Hematopoietic multipotent progenitor cell (in vitro differentiated cells): ENCODE measurements at places on chromosomes 4 and X.
A peak's percentile ranks its signal among the peaks of the same experiment; 100 is the strongest.

DNA sequence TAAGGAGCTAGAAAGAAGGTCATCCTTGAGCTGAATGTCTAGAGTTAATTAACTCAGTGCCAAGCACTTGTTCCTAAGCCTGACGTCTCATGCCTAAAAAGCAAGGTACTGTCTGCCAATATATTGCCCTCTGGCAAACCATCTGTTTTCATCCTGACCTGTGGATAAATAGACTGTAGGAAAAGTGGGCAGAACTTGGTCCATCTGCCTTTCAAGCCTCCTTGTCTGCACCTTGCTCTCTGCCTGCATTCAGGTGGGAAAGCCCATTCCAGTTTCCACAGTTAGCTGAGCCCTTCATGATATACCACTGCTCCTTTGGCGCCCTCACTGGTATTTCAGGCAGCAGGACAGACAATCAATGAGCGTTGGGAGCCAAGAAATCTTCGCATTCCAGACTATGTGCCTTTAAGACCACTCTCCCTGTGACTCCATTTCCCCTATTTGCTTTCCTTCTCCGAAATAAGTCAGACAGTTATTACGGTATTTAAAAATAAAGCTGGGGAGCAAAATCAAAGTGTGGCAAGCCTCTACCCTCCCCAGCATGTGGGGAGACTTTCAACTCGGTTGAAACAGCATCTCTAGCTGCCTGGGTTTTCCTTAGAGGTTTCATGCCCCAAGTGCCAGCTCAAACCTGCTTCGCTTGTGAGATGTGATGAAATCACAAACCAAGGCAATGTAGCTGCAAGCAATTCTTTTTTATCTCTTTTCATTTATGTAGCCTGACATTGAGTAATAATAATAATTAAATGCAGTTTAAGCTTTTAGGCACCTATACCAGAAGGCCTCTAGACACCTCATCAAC lies 2.5 kb upstream of the CCDC149 start:
- no peak for DNase-seq

GRCh38 chrX:41133551-41133950 lies 48.3 kb downstream of the USP9X start:
- no peak for DNase-seq

- no peak for DNase-seq
These were observed 73.4 kb upstream of the STOX2 start for GRCh38 chr4:183831683-183832082.

DNA sequence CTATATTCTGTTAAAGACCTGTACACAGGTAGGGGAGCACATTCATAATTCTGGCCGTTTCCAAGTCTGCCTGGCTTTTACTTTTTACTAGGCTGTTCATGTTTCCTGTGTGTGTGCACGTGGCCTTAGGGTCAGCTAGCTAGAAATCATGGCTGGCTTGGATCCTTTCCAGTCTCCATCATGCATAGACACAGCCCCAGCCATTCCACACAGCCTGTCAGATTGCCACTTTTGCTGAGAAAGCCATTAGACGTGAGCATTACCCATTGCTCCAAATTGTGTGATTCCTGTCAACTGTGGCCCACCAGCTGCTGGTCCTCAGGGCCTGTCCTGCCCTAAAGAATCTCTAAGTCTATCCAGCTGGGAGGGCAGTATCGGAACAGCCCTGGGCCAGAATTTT lies 11.4 kb upstream of the SORCS2 start:
- no peak for DNase-seq

DNA sequence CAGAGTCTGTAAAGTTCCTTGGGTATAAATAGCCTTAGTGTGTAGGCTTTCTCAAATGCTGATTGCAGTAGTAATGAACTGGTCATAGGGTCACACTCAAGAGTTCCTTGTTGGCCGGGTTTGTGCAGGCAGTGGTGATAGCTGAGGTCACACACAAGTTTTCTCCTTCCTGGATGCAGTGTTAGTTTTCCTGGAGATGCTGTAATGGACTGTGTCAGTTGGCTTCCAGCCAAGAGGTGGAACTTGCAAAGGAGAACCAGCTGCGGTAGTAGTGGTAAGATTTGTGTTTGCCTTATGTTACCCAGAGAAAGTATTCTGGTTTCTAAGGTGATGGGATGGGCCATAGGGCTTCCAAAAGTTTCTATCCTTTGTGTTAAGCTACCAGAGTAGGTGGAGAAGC lies 409.8 kb upstream of the FRG1 start:
- DNase-seq, result no peak

DNA sequence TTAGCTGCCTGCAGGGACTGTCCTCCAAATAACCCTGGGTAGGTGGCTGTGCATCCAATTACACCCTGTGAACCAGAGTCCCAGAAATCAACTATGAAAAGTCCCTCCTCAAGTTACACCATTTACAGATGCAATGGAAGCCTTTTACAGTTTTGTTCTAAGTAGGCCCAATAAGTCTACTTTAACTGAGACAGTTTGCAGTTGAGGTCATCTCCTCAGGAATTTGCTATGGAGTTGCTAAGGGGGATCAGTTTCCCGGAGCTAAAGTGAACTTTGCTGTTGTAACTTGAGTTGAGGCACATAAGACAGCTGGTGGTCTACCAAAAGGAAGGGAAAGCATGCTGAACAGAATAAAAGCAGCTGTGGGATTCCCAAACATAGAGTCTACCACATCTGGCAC lies 121.6 kb upstream of the STK26 start:
- DNase-seq, result no peak

GRCh38 chr4:83124111-83124780 lies 9.7 kb upstream of the PLAC8 start:
- peak; percentile 89 for DNase-seq

GRCh38 chr4:74794382-74795010 lies at the start of gene BTC:
TSS of gene BTC (minus strand) at chr4:74794523. CDS start at chr4:74794325, 198 bp downstream.
- peak; percentile 57 for DNase-seq

- no peak for DNase-seq
These were observed 64.9 kb downstream of the CD99L2 start for GRCh38 chrX:150833454-150834056.

DNA sequence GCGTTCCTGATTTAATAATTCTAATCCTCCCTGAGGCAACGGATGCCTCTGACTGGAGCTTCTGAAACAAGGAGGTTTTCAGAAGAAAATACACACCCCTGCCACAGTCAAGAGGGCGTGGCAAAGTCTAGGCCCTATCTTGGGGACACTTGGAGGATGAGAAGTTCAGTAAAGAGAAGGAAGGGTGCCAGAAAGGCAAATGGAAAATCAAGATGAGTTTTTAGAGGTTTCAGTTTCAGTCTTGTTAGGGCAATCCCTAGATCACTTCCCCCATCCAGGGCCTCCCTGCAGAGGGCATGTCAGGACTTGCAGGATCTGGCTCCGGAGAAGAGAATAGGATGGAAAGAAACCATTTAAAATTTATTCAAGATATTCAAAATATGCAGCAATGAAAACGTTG lies 28.5 kb upstream of the FGF2 start:
- no peak for DNase-seq

- no peak for DNase-seq
These were observed 217.8 kb downstream of the MID1IP1 start for GRCh38 chrX:39019056-39019455.

GRCh38 chr4:78880874-78881492 lies 58.3 kb downstream of the PAQR3 start:
- DNase-seq, result peak; percentile 47

GRCh38 chr4:119833611-119834010 lies 205.0 kb upstream of the PDE5A start:
- no peak for DNase-seq

DNA sequence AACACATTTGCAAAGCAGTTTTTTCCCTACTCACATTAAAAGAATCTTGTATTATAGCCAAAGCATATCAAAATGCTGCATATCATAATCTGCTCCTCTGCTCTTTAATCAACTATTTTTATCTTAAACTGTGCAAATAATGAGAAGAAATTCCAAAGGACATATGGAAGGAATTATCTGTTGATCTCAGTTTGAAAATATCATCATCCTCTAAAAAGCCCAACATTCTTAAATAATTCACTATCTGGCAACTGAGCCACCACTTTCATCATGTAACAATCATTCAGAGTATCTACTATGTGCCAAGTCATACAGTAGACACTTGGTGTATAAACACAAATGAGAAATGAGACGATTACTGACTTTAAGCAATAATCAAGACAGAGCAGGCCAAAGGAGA lies 63.0 kb downstream of the PRSS12 start:
- DNase-seq, result no peak

DNA sequence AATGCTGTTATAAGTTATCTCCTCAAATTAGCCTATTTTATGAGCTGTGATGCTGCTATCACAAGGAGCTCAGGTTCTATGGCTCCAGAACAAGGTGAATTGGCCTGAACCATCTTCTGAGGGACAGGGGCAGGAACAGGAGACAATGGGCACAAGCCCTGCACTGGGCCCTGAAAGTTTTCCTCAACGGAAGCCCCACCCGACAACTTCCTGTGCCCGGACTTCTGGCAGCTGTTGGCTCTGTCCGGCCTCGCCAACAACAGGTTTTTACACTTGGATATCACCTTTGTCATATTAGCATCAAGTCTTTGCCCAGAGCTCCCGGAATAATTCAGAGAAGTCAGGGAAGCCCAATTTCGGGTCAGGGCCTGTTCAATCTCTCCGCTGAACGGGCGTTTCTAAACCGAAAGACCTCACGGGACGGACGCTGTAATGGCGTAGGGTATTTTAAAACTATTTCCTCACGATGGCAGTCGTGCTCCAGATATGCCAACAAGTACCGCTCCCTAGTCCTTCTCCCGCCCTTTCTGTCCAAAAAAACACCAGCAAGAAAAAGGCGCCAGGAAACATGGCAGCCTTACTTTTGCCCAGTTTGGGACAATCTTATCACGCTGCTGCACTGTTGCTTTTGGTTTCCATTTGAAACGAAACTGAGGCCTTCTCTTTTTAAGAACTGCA lies 201.0 kb upstream of the STK26 start:
- DNase-seq, result peak; percentile 16

DNA sequence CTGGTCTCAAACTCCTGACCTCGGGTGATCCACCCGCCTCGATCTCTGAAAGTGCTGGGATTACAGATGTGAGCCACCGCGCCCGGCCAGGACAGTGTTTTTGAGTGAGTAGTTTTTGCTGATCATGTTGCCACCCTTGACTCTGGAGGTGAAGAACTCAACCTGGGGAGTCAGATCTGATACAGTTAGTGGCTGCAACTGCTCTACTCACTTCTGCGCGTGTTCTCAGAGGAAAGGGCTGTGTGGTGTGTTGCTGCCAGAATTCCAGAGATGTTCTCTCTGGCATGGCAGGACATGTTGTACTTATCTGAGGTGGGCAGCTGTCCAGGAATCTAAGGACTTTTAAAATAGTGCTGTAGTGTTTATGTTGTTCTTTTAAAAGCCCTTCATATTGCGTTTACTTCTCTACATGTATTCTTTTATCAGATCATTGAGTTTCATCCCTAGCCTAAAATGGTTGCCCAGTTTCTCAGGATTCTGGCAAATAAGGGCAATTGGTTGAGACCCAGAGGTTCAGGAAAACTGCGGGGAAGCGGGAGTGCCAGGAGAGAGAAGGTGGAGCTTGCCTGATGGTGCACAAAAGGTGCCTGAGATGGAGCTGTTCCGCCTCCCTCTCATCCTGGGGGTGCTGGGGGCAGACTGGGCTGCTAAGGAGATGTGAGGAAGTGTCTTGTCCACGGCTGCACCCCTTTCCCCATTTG lies 97.7 kb downstream of the ARHGAP10 start:
- no peak for DNase-seq

DNA sequence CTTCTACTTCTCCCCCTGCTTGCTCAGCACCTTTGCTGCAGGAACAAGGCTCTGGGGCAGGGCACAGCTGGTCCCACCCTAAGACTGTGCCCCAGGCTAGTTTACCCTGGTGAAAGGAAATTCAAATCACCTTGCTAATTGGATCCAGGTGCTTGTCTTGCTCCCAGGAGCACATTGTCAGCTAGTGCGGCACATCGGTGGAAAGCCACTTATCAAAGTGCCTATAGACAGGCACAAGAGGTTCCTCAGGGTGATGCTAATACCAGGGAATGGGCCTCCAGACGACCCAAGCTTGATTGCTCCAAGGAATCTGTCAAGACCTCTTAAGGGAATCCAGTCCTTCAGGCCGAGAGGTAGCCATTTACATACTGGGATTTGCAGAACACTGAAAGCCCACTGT lies 64.5 kb upstream of the PRPS1 start:
- no peak for DNase-seq

DNA sequence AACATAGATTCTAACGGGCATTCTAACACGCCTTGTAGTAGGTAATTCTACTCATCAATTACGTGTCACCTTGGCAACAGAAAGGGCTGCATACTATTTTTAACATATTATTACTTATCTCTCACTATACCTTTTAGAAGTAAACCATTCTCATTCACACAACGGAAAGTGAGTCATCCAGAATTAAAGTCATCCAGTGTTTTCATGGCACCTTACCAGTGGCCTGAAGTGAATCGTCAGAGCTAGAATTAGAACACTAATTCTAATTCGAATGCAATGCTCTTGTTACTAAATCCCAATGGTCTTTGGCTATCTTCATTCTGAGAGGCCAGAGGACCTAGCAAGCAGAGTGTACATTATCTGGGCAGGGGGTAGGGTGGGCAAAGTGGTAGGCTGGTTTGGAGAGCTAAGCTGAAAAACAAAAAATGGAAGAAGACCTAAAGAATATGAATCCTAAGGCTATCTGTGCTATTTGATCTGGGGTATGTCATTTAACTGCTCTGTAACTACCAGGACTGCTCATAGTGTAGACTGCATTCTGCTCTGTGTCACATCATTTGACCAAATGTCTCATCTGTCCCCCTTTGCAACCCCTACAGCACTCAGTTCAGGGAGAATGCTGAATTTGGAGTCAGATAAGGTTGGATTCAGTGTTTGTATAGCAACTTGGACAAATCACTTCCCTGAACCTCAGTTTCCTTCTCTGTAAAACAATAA lies 96.5 kb downstream of the HDAC8 start:
- DNase-seq, result no peak

DNA sequence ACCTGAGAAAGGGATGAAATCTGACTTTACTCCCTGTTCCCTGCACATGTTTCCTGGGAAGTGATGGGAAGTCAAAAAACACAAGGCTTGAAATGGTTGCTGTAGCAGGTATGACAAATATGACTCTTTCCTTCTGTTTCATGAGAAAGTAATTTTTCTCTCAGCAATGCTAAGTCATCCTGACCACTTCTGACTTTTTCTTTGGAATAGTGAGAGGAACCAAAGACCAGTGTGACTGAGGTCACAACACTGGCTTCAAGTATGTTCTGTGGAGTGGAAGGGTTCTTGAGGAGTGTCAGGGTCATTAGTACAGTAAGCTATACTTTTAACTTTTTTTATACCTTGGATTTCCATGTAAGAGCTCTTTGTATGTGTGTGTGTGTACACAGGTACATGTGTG lies 225.3 kb downstream of the PPP3CA start:
- no peak for DNase-seq

- DNase-seq, result no peak
These were observed 549.0 kb upstream of the MAGEB2 start for GRCh38 chrX:29666366-29666765.

DNA sequence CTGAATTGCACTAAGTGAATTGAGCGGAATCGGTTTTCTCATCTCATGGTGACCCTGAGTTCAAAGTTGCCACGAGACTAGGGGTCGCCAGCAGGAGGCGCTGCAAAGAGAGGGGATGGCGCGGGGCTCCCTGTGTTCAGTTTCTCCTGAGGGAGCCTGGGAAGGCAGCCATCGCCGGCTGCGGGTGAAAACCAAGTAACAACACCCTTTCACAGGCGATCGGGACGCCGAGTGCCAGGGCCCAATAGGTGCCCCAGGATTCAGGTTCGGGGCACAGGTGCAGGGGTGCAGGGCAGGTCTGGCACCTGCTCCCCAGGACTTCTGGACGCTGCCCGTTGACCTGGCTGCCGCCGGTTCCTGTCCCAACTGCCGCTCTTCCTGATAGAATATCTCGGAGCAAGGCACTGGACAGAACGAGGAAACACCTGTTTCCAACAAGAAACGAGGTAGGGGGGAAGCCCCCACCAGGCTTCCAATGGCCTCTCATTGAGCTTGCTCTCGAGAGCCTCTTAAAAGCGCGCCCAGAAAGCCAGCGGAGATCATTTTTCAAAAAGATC lies 1.1 kb upstream of the FGF16 start:
- no peak for DNase-seq
